ENCODE measurements at places on chromosomes 1 and 21. TPM values are rescaled to one million over a fixed set of nuclear protein-coding genes. Genes with fewer than 3 reads are reported as not detected.

OR10Z1 gene
- not detected for polyA plus RNA-seq

GNPAT gene
- polyA plus RNA-seq: 23.1 TPM

CATSPERE gene
- polyA plus RNA-seq: 0.82 TPM

MEX3A gene
- 0.22 TPM for polyA plus RNA-seq

FAM177B gene
- 12.2 TPM for polyA plus RNA-seq

TIAM1 gene
- 0.51 TPM for polyA plus RNA-seq

C4BPB gene
- polyA plus RNA-seq: 0.85 TPM

WNT3A gene
- 0.03 TPM for polyA plus RNA-seq

TRNP1 gene
- polyA plus RNA-seq: 0.54 TPM

ACTA1 gene
- polyA plus RNA-seq: 0.30 TPM

FMO1 gene
- 0.48 TPM for polyA plus RNA-seq

ANGPTL1 gene
- not detected for polyA plus RNA-seq

OR2T2 gene
- polyA plus RNA-seq: 0.19 TPM

SPATA46 gene
- polyA plus RNA-seq: not detected

CAMK1G gene
- not detected for polyA plus RNA-seq

PLA2G2D gene
- 2.8 TPM for polyA plus RNA-seq

DCST2 gene
- polyA plus RNA-seq: 5.4 TPM

MCOLN3 gene
- polyA plus RNA-seq: 0.04 TPM

FCRL6 gene
- polyA plus RNA-seq: 0.81 TPM

OR2T33 gene
- not detected for polyA plus RNA-seq

OPTC gene
- not detected for polyA plus RNA-seq

ETS2 gene
- polyA plus RNA-seq: 2.5 TPM

SLC45A1 gene
- polyA plus RNA-seq: 0.64 TPM

LCA5L gene
- polyA plus RNA-seq: 0.17 TPM

DNTTIP2 gene
- 13.6 TPM for polyA plus RNA-seq

VWA1 gene
- polyA plus RNA-seq: not detected

FAM72B gene
- polyA plus RNA-seq: 0.45 TPM

RAP1GAP gene
- 0.09 TPM for polyA plus RNA-seq

MCOLN2 gene
- 23.9 TPM for polyA plus RNA-seq

KIAA1614 gene
- polyA plus RNA-seq: not detected

UBL4B gene
- not detected for polyA plus RNA-seq

COA7 gene
- 1.3 TPM for polyA plus RNA-seq

MMP23B gene
- 1.7 TPM for polyA plus RNA-seq

EFNA3 gene
- polyA plus RNA-seq: 1.8 TPM

CTNNBIP1 gene
- 8.1 TPM for polyA plus RNA-seq

G0S2 gene
- polyA plus RNA-seq: 6.2 TPM

DDR2 gene
- polyA plus RNA-seq: 0.06 TPM

ZBTB8B gene
- not detected for polyA plus RNA-seq

TNFRSF18 gene
- polyA plus RNA-seq: 25.2 TPM

TRIM17 gene
- not detected for polyA plus RNA-seq

SPRR3 gene
- polyA plus RNA-seq: not detected

ELOA gene
- 17.6 TPM for polyA plus RNA-seq

C1orf141 gene
- not detected for polyA plus RNA-seq

CLCA1 gene
- not detected for polyA plus RNA-seq

C8A gene
- polyA plus RNA-seq: not detected

OPRD1 gene
- not detected for polyA plus RNA-seq

CHIA gene
- polyA plus RNA-seq: not detected

FMO2 gene
- not detected for polyA plus RNA-seq

RGS13 gene
- 0.20 TPM for polyA plus RNA-seq

ZNF695 gene
- 0.23 TPM for polyA plus RNA-seq

PTGFRN gene
- not detected for polyA plus RNA-seq

DMRTA2 gene
- polyA plus RNA-seq: not detected

NEXN gene
- 0.07 TPM for polyA plus RNA-seq
